ENCODE measurements at places on chromosomes 2 and 18.
A peak's percentile ranks its signal among the peaks of the same experiment; 100 is the strongest.

GRCh38 chr2:88307817-88308216 is 137.7 kb downstream of the THNSL2 start:
- DNase-seq, result no peak

GRCh38 chr2:238093181-238094140 is 6.7 kb upstream of the ESPNL start:
- no peak for DNase-seq

DNA sequence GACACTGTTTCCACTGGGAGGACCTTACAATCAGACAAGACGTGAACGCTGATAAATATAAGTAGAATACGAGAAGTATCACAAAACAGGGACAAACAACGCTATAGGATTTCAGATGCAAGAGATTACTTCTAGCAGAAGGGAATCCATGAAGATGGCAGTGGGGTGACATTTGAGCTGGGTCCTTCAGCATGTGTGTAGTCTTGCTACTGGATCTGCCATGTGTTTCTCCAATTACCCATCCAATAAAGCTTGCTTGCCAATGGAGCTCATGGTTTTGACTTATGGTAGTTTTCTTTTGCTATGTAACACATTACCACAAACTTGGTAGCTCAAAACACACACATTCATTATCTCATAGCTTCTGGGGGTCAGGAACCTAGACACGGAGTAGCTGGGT is 32.8 kb upstream of the LGALSL start:
- DNase-seq, result no peak

GRCh38 chr2:12721566-12722446 is 5.1 kb downstream of the TRIB2 start:
- DNase-seq, result peak; percentile 60

GRCh38 chr2:141475801-141476200 is 655.0 kb downstream of the LRP1B start:
- DNase-seq, result no peak

DNA sequence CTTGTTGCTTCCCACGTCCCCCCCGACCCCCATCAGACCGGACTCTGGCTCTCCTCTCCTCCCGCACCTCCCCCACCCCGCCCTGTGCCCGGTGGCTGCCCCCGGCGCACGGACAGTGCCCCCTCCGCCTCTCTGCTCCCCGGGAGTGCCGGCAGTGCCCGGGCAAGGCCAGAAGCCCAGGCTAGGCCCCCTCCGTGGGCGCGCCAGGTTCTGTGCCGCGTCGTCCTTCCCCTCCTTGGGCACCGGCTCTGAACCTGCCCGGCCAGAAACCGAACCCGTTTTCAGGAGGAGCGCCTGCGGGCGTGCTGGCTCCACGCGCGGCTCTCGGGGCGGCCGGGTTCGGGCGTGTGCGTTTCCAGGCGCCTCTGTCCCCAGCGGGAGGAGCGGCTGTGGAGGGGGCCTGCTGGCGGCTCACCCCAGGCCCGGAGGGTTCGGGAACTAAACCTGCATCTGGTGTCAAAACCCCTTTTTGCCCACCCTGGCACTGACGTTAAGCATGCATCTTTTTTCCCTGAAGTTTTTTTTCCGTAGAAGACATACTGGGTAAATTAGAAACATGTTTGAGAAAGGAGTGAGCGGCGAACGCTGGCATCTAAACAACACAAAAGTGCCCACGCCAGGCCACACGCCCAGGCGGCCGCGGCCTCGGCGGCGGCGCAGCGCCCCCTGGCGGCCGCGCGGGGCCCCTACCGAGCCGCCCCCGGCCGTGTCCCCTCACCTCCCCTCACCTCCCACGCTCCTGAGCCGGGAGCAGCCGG is 123.9 kb upstream of the SLC1A4 start:
- DNase-seq, result peak; percentile 52
